ENCODE measurements at places on chromosomes 1 and 21.

- H3K27me3 ChIP-seq, result no peaks in the 10 kb centered on the region
- no peaks in the 10 kb centered on the region for H3K36me3 ChIP-seq
- peaks cover 31% of the 10 kb centered on the region for H3K4me1 ChIP-seq
- H3K27ac ChIP-seq, result peak overlapping the region; percentile 40
- no peak for DNase-seq
Observed at GRCh38 chr1:234841710-234842231, 231.8 kb upstream of the IRF2BP2 start.

GRCh38 chr1:222417264-222417663 lies 130.6 kb downstream of the HHIPL2 start:
- DNase-seq, result no peak
- no peaks in the 10 kb centered on the region for H3K4me1 ChIP-seq
- peaks cover 44% of the 10 kb centered on the region for H3K27me3 ChIP-seq
- H3K27ac ChIP-seq, result no peak overlapping the region

GRCh38 chr1:7233237-7233540 lies 447.9 kb downstream of the CAMTA1 start:
- H3K27me3 ChIP-seq, result peaks cover 23% of the 10 kb centered on the region
- H3K36me3 ChIP-seq, result no peaks in the 10 kb centered on the region
- H3K4me1 ChIP-seq, result peaks cover 3% of the 10 kb centered on the region
- DNase-seq, result no peak
- no peak overlapping the region for H3K4me3 ChIP-seq

DNA sequence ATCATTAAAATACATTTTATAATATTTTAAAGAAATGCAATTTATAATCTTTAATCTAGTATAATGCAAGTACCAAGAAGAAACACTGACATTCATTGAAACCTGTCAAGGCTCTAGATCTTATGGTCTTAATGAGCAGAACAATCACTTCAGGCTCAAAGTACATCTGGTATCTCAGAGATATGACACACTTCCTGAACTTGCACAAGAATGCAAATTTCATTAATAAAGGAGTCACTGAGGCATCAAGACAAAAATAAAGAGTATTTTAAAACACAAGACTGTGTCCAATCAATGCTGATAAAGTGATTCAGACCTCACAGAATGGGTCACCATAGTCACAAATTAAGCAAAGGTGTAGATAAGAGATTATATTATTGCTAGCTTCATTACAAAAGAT lies 178.1 kb downstream of the AK5 start:
- no peaks in the 10 kb centered on the region for H3K36me3 ChIP-seq
- H3K4me3 ChIP-seq, result no peak overlapping the region
- peaks cover 3% of the 10 kb centered on the region for H3K27me3 ChIP-seq

- DNase-seq, result no peak
- H3K27me3 ChIP-seq, result no peaks in the 10 kb centered on the region
- H3K36me3 ChIP-seq, result peaks cover 27% of the 10 kb centered on the region
- H3K4me3 ChIP-seq, result no peak overlapping the region
Observed at GRCh38 chr21:43632373-43632905, 26.8 kb downstream of the HSF2BP start.

GRCh38 chr1:205451759-205452164 lies 4.1 kb downstream of the BLACAT1 start:
- peaks cover 62% of the 10 kb centered on the region for H3K4me1 ChIP-seq
- H3K4me3 ChIP-seq, result no peak overlapping the region
- DNase-seq, result no peak
- H3K27me3 ChIP-seq, result peaks cover 52% of the 10 kb centered on the region
- no peak overlapping the region for H3K27ac ChIP-seq

DNA sequence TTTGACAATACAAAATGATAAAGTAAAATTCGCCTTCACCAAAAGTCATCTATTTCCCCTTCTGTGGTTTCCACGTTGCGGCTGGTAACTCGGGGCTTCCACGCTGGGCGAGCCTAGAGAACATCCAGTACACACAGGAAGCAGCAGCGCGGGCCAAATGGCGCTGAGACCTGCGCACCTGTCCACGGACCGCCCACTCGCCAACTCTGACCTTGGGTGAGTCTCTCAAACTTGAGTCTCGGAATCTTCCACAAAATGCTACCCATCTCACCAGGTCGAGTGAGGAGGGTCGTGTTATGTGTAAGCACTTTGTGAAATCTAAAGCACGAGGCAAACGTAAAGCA lies 820 bp upstream of the TTF2 start:
- no peak overlapping the region for H3K4me3 ChIP-seq
- H3K27me3 ChIP-seq, result no peaks in the 10 kb centered on the region
- no peak for DNase-seq
- peaks cover 20% of the 10 kb centered on the region for H3K4me1 ChIP-seq
- H3K27ac ChIP-seq, result no peak overlapping the region

GRCh38 chr1:171550050-171550449 lies 64.7 kb downstream of the PRRC2C start:
- H3K36me3 ChIP-seq, result peaks cover 69% of the 10 kb centered on the region
- H3K27ac ChIP-seq, result no peak overlapping the region
- peaks cover 3% of the 10 kb centered on the region for H3K4me1 ChIP-seq
- no peak for DNase-seq
- no peaks in the 10 kb centered on the region for H3K27me3 ChIP-seq

DNA sequence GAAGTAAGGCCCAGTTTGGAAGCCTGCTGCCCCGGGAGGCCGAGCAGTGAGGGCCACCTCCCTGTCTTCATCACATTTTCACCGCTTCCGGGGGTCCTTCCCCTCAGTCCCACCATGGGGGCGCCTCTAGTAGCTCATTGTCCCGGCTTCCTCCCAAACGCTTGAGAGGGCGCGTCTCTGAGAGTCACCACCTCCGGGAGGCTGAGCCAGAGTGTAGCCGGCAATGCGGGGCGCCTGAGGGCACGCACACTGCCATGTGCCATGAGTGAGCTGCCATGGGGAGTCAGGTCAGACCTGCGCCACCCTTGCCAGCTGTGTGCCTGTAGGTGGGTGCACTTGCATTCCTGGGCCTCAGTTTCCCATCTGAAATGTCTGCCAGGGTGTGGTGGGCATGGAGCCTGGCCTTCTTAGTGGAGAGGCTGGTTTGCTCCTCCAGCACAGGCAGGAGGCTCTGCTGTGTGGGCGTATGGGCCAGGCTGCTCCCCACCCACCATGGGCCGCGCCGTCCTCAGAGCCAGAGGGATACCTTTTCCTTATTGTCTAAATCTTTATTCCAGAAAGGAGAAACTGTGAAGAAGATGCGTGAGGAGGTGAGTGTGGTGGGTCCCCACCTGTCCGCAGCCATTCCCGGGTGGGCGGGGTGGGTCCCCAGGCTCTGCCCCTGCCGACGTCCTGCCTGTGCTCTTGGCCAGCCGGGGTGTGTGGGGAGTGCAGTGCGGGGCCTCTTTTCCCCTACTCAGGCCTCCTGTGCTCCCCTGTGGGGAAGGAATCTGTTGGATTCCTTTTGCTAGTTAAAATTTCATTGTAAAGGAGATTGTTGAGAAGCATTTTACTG lies 81.3 kb upstream of the COL6A1 start:
- peaks cover 5% of the 10 kb centered on the region for H3K4me1 ChIP-seq
- no peak overlapping the region for H3K4me3 ChIP-seq
- no peaks in the 10 kb centered on the region for H3K36me3 ChIP-seq
- H3K27ac ChIP-seq, result no peak overlapping the region

- DNase-seq, result no peak
- no peak overlapping the region for H3K4me3 ChIP-seq
- no peaks in the 10 kb centered on the region for H3K27me3 ChIP-seq
- no peaks in the 10 kb centered on the region for H3K36me3 ChIP-seq
- no peak overlapping the region for H3K27ac ChIP-seq
Observed at GRCh38 chr1:16006552-16007485, 2.8 kb downstream of the SRARP start.

GRCh38 chr1:156937883-156938282 lies 17.5 kb downstream of the LRRC71 start:
- peaks cover 27% of the 10 kb centered on the region for H3K36me3 ChIP-seq
- DNase-seq, result no peak
- no peak overlapping the region for H3K4me3 ChIP-seq
- H3K4me1 ChIP-seq, result no peaks in the 10 kb centered on the region
- H3K27me3 ChIP-seq, result no peaks in the 10 kb centered on the region

- no peaks in the 10 kb centered on the region for H3K36me3 ChIP-seq
- H3K4me1 ChIP-seq, result peaks cover 16% of the 10 kb centered on the region
- H3K4me3 ChIP-seq, result no peak overlapping the region
- no peak for DNase-seq
Observed at GRCh38 chr1:41626616-41627375, 142.3 kb upstream of the EDN2 start.

GRCh38 chr1:94528299-94528698 lies 13.3 kb downstream of the F3 start:
- H3K27ac ChIP-seq, result peak overlapping the region; percentile 90
- H3K27me3 ChIP-seq, result no peaks in the 10 kb centered on the region
- no peak for DNase-seq

- no peak overlapping the region for H3K4me3 ChIP-seq
- H3K36me3 ChIP-seq, result peaks cover 33% of the 10 kb centered on the region
- H3K27ac ChIP-seq, result no peak overlapping the region
- no peaks in the 10 kb centered on the region for H3K27me3 ChIP-seq
- H3K4me1 ChIP-seq, result no peaks in the 10 kb centered on the region
Observed at GRCh38 chr1:86922445-86922844, 8.0 kb downstream of the HS2ST1 start.

GRCh38 chr1:9593492-9594465 lies 5.1 kb downstream of the TMEM201 start:
- H3K36me3 ChIP-seq, result peaks cover 2% of the 10 kb centered on the region
- H3K4me1 ChIP-seq, result peaks cover 35% of the 10 kb centered on the region
- peak; percentile 57 for DNase-seq

DNA sequence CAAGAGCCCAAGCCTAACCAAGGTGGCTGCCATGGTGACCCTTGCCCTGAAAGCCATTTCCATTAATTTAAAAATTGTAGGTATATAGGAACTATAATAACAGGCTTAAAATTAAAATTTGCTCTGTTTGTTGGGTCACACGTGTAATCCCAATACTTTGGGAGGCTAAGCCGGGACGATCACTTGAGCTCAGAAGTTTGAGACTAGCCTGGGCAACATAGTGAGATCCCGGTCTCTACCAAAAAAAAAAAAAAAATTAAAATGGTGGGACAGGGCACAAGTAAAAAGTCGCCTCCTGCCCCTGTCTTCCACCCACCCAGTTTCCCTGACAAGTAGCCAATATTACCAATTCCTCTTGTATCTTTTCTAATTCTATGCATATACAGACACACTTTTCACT lies 6.6 kb downstream of the CAPZA1 start:
- peaks cover 7% of the 10 kb centered on the region for H3K36me3 ChIP-seq
- DNase-seq, result no peak
- H3K4me1 ChIP-seq, result peaks cover 24% of the 10 kb centered on the region
- H3K27me3 ChIP-seq, result no peaks in the 10 kb centered on the region
- H3K27ac ChIP-seq, result no peak overlapping the region

DNA sequence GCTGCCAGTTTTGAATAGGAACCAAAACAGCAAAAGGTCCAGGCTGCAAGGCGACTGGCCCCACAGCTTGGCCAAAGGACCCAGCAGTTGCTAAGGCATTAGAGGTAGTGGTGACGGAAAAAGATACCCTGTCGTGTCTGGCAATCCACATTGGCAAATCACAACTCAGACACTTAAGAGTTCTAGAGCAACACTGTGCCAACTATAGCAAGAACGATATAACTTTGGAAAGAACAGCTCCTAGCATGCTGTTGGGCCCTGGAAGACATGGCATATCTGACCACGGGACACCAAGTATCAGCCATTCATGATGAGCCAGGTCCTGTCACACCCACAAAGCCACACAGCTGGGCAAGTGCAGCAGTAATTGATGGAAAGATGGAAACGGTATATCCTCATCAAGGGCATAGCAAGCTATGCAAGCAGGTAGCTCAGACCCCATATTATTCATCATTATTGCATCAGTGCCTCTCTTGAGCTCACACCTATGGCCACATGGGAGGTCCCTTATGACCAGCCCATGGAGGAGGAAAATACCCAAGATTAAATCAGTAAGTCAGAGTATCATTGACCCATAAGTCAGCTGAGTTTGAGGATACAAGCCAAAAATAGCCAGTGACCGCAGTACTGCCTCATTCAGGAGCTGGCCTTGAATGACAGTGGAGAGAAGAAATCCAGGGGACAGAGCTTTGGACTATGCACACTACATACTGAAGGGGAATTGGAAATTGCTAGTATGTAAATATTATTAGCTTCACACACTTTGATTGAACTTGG lies 221.2 kb downstream of the SETD4 start:
- DNase-seq, result no peak
- H3K27me3 ChIP-seq, result peaks cover 17% of the 10 kb centered on the region
- H3K4me1 ChIP-seq, result peaks cover 8% of the 10 kb centered on the region
- H3K36me3 ChIP-seq, result no peaks in the 10 kb centered on the region

DNA sequence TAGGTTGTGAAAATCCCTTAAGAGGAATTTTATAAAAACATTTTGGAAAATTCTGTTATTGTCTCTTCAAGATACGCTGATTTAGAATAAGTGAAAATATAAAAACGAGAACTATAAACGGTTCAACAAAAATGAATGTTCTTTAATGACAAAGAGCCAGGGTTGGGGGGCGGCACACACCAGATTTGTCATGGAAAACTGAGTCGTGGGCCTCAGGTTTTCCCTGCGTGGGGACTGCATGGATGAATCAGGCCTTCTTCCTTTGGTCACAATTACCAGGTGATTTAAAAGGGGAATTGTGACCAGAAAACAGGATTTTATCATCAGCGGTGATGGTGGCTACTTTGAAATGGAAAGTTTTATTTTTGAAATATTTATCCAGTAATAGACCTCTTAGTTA lies 8.6 kb downstream of the LHX4 start:
- no peak for DNase-seq
- no peak overlapping the region for H3K27ac ChIP-seq
- no peaks in the 10 kb centered on the region for H3K36me3 ChIP-seq

DNA sequence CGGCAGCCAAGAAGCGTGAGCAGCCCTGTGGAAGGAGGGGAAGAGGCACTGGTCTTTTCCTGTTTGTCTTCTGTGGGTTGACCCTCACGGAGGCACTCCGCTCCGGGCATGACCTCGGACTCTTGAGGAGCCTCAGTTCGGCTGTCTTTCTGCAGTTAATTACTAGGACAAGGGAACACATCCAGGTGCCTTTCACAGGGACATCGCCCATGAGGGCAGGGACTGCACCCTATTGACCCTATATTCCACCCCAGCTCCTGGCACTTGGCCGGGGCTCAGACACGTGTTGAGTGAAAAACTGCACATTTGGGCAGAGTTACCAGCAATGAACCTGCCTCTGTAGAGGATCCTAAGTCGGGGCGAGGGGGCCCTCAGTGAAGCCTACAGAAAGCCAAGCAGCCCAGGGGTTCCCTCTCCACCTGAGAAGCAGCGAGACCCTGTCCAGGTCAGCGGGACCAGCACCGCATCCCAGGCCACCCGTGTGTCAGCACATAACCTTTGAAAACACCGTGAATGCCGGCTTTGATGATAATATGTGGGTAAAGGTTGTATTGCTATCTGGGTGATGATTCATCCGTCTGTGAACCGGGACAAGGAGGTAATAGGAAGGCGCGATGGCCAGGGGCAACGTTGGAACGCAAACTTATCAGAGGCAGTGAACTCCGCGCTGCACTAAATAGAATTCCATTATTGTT lies 161.4 kb upstream of the ARHGEF16 start:
- H3K36me3 ChIP-seq, result no peaks in the 10 kb centered on the region
- H3K4me1 ChIP-seq, result no peaks in the 10 kb centered on the region
- DNase-seq, result no peak
- H3K27me3 ChIP-seq, result peaks cover 46% of the 10 kb centered on the region
- H3K27ac ChIP-seq, result no peak overlapping the region
